ENCODE measurements at places on chromosomes 4 and X.

- no peak for DNase-seq
These were observed 9.9 kb downstream of the MMRN1 start for GRCh38 chr4:89904524-89904923.

GRCh38 chr4:139535228-139535870 is 20.7 kb downstream of the SETD7 start:
- no peak for DNase-seq

GRCh38 chr4:169199184-169199583 is 71.6 kb downstream of the SH3RF1 start:
- DNase-seq: no peak

GRCh38 chrX:153687121-153688039 is at the start of gene SLC6A8:
Gene SLC6A8, plus strand, starts transcription at chrX:153687926. Its CDS starts 649 bp downstream, at chrX:153688575.
- peak; percentile 29 for DNase-seq

DNA sequence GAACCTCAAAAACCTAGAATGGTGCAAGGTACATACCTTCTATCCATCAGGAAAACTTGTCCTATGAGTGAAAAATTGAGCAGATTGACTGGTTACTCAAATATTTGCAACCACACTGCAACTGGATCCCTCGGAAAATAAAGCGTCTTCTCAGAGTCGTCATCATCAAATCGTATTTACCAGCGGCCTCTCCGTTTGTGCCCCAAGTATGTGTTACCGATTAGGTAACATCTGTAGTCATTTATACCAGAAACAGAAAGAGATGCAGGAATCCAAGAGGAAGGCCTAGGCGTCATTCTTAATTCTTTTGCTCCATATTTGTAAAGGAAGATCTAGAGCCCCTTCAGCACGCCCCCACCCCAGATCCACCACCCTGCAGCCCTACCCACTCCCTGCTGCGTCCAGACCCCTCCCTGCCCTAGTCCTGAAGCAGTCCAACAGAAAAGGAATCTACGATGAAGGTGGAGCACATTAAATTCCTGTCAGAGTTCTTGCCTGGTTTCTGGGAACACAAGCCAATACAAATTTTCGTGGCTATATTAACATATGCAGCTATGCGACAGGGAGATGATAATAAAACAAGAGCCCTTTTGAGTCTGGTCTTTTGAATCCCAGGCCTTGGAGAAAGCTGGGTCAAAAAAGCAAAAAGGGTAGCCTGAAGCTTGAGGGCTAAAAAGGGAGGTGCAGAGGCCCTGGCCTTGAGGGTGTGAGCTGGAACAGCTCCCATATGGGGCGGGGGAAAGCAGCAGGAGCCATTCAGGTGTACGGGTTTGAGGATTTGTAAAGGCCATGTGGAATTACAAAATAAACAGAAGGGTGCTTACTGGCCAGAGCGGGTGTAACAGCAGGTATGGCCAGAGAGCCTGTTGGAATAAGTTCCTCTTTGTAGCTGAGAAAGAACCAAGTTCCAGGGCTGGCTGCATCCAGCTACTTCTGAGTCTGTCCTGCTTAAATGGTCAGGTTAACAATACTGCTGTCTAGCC is 77.0 kb downstream of the ZNF827 start:
- no peak for DNase-seq

GRCh38 chr4:71607780-71608677 is 175.8 kb downstream of the GC start:
- DNase-seq: no peak

GRCh38 chr4:188399834-188400233 is 260.6 kb downstream of the TRIML1 start:
- no peak for DNase-seq
